ENCODE measurements at places on chromosomes 2 and 18.

DNA sequence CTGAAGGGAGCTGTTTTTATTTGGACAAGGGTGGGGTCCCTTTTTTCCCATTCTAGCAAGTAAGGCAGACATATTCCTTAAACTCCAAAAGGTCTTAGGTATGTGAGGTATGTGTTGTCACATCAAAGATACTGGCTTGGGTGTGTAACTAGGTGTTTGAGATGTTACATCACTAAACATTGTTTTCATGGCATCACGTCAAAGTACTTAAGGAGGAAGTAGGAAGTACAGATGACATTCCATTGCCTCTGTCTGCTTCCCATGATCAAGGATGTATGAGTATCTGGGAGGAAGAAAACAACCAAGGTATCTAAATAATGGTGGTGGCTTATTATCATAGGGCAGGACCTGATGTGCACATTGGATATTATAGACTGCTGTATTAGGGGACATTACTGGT is 39.3 kb downstream of the CD302 start:
- DNase-seq = no peak

DNA sequence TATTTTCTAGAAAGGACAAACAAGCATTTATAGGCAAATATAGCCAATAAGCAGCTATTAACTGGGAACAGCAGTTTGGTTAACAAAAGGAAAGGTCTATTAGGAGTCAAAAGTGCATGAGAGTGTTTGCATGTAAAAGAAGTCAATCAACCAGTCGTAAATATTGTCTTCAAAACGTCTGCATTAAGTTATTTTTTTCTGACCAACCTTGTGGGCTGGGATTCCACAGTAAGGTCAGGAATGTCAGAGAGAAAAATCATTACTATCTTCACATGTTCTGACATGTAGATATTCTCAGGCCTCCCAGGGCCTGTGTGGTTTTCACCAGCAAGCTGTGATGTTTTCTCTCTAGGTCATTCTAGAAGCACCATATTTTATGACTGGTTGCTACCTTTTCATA is 922.5 kb downstream of the SUCLG1 start:
- no peak for DNase-seq

GRCh38 chr2:27870724-27871123 is 19.5 kb downstream of the RBKS start:
- no peak for DNase-seq

DNA sequence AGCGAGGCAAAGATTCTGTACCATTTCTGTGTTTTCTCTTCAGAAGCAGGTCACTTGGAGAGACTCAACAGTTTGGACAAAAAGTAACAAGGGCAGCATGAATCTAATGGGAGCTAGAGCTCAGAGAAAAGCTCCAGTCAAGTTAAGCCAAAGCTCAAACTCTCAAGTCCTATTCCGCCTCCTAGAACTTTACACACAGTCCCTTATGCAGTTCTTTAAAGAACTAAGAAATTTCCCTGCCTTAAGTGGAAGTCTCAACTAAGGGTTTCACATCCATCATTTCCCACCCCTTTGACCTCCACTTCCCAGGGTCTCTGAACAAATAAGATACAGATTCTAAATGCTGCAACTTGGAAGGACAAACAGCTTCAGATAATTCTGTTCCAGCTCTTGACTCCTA is 121.3 kb upstream of the RNU4ATAC start:
- peak; percentile 16 for DNase-seq

- no peak for DNase-seq
Observed at GRCh38 chr2:157677941-157678340, 49.3 kb upstream of the ACVR1C start.

DNA sequence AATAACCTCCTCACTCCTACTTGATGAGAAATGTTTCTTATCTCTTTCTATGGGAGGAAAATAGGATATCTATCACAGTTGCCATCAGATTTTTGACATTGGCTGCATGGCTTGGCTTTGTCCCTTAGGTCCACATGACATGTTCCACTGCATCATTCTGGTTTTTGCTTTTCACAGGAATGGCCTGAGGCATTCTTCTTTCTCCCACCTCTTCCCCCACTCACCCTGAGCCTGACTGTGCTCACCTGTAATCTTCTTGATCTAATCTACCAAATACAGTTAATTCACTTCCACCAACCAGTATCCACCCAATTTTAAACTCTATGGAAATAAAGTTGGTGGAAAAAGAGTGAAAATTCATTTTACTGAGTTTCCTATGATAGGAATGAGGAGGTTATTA is 763.5 kb upstream of the CELF4 start:
- DNase-seq = no peak

- no peak for DNase-seq
Observed at GRCh38 chr2:42068571-42069178, 20.9 kb downstream of the PKDCC start.

DNA sequence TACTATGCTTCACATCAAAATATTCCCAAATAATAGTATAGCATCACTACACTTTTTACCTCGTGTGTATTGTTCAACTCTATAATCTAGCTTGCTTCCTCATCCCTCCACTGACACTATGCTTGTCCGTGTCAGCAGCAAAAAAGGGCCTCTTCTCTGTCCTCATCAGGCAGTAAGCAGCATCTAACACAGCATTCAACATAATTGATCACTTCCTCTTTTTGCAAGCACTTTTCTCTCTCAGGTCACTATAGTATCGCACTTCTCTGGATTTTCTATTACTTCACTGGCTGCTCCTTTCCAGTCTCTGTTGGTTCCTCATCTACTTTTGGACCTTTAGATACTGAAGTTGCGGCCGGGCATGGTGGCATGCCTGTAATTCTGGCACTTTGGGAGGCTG is 64.9 kb upstream of the ZSWIM2 start:
- no peak for DNase-seq

GRCh38 chr2:120953843-120954584 is 218.3 kb downstream of the GLI2 start:
- DNase-seq = no peak

DNA sequence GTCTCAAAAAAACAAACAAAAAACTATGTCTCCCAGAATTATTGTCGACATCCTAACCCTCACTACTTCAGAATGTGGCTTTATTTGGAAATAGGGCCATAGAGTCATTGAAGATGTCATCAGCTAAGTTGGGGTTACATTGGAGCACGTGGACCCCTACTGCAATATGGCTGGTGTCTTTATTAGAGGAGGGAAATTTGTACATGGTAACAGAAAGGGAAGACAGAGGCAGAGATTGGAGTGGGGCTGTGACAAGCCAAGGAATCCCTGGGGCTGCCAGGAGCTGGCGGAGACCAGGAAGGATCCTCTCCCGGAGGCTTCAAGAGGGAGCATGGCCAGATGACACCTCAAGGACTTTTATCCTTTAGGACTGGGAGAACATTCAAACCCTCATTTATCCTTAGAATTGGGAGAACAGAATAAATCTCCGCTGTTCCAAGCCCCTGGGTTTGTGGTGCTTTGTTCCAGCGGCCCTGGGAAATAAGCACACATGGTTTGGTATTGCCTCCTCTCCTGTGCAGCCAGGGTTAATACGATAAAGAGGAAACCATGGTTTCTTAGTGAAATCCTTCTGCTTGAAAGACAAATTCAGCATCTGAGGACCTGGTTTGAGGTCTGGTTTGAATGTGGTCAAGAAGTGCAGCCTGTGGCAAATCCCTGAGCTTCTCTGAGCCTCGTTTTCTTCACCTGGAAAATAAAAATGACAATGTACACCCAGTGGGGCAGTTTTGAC is 184.7 kb downstream of the MYCN start:
- DNase-seq = no peak

- no peak for DNase-seq
Observed at GRCh38 chr2:218897394-218898108, 16.9 kb downstream of the WNT10A start.

GRCh38 chr2:131577812-131578211 is 50.1 kb downstream of the CCDC74A start:
- DNase-seq = no peak

DNA sequence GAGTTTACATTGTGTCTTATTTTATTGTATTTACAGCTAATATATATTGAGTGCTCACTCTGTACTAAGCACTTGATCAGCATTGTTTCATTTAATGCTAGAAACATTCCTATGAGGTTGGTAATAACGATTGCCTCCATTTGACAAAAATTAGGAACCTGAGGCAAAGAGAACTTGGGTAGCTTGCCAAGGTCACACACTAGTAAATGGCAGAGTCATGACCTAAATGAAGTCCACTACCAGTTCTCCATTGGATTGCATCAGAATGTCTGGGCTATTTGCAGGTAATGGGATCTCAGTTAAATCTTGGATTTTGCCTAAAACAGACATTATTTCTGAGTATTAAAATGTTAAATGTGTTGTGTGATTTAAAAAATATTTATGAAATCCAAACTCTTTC is 65.8 kb upstream of the CRIM1 start:
- DNase-seq = no peak

GRCh38 chr2:72778410-72778809 is 47.4 kb downstream of the EXOC6B start:
- no peak for DNase-seq

DNA sequence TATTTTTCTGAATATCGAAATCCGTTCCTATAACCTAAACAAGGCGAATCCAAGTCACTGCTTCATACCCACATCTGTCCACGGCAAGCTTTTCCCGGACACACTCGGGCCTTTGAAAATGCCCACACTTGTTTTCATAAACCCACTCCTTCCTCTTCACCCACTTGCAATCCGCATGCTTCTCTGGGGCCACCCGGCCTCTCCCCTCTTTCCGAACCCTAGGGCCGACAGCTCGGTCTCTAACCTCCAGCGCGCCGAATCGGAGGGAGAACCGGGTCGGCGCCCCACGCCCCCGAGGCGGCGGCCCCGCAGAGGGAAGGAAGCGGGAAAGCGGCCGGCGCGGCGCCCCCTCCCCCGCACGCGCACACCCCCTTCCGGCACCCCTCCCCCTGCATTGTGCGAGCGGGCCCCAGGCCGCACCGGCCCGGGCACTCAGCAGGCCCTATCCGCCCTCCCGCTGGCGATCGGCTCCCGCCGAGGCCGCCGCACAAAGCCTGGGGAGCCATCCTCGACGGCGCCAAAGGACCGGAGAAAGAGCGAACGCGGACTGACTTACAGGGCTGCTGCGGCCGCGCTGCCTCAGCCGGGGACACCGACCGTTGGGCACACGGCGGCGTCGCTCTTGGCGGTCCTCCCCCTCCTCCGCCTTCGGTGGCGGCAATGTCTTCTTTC is 467 bp downstream of the PUM2 start:
- peak; percentile 61 for DNase-seq

DNA sequence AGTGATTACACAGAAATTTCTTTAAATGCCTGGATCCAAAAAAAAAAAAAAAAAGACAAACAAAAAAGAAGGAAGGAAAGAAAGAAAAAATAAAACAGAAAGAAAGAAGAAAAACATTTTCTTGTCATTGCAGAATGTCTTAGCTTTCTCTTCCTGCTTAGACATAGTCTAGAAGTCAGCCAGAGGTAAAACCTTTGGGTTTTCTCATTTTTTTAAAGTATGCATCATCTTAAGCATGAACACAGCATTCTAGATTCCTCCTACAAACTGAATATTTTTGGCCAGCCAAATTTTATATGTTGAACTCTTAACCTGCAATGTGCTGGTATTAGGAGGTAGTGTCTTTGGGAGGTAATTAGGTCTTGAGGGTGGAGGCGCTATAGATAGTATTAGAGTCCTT is 243.9 kb downstream of the TRIB2 start:
- no peak for DNase-seq

DNA sequence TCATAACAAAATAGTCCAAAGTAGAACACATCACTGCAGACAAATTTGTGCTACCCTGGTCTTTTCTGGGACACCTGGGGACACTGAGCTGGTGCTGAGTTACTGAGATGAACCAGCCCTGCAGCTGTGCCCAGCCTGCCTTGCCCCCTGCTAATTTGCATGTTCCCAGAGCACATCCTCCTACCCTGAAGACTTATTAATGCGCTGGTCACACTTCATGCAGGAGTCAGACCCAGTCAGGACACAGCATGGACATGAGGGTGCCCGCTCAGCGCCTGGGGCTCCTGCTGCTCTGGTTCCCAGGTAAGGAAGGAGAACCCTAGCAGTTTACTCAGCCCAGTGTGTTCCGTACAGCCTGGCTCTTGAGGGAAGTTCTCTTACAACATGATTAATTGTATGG is 1518.3 kb downstream of the RPIA start:
- DNase-seq = no peak

- no peak for DNase-seq
Observed at GRCh38 chr18:7757175-7757574, 190.1 kb downstream of the PTPRM start.

DNA sequence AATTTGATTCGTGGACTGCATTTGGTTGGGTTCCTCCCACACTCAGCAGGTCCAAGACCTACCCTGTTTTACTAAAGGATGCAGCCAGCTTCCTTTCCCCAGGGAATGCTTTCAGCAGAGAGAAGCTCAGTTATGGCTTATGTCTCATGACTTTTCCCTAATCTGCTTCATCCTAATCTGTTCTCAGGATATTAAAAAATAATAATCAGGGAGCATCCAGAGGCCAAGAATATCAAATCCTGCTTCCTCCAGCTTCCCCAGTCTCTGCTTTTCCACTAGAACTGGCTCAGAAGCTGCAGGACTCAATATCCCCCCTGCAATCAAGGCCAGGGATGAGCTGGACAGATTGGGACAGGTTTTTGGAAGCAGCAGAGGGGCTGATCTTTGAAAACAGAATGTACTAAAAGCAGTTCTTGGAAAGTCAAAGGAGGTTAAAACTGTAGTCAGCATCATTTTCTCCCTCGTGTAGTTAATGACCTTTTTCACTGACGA is 326.9 kb upstream of the TNP1 start:
- no peak for DNase-seq

GRCh38 chr2:162092658-162093556 is 18.9 kb upstream of the DPP4 start:
- no peak for DNase-seq

- DNase-seq = no peak
Observed at GRCh38 chr2:219672406-219672805, 45.0 kb downstream of the SLC4A3 start.

DNA sequence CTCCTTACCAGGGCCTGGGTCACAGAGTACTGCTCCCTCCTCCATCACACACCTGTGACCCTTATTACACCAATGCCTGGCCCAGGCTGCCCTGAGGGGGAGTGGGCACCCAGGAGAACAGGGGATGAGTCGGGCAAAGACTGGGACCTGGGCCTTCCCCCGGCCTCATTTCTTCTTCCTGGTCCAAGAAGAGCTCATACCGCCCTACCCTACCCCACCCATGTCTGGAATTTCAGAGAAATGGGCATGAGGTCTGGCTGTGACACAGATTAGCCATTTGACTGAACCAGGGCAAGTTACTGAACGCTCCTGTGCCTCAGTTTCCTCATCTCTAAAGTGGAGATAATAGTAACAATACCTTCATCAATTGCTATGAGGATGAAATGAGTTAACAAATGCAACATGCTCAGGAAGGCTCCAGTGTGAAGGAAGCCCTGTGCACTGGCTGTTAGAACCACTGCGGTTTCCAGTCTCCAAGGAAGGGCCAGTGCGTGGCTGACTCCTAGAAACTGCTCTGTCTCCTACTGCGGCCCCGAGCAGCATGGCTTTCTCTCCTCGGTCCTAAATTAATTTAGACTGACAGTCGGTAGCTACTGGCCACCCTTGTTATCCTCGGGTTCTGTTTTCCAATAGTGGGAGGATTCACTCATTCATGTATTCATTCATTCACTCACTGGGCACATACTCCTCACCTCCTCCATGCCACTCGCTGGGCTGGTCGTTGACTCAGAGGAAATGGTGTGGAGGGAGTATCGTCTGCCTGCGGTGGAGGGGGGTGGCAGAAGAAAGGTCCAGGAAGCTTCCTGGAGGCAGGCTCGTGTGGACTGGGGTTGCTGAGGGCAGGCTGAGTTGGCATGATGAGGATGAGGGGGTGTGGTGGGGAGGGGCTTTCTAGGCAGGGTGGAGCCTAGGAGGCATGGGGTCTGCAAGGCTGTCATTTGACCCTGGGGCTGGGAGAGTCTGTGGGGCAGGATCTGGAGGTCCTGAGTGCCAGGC is 175.6 kb downstream of the GLI2 start:
- no peak for DNase-seq

Data from globus pallidus (tissue), 1 donor.